ENCODE measurements at places on chromosomes 16 and 17. TPM values are rescaled to one million over a fixed set of nuclear protein-coding genes. Genes with fewer than 3 reads are reported as not detected.

The B4GALNT2 gene
- 1.2 TPM for total RNA-seq

The TNFRSF13B gene
- not detected for total RNA-seq

DNA sequence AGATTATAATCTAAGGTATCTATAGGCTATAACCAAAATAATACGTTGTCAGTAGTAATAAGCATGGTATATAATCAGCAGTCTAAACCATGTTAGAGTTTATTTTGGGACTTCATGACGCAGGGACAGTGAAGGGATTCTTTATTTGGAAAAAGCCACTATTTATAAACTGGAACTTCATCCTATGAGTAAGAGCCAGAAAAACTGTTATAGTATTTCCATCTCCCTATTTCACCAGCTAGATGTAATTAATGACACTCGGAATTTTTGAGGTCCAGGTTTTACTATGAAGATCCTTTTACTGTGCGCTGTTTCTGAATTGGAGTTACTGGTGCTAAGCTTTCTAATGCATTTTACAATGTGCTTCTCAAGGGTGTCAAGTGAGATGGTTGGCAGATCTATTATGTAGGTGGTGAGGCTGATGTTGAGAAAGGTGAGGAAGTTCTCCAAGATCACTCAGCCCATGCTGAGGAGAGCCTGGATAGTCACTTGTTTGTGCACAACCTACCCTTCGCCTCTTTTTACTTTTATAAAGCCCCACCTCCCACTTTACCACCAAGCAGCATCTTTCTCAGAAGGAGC is 149.3 kb downstream of the MSI2 start:
- no peak for DNase-seq

The SLC4A1 gene
- not detected for total RNA-seq

DNA sequence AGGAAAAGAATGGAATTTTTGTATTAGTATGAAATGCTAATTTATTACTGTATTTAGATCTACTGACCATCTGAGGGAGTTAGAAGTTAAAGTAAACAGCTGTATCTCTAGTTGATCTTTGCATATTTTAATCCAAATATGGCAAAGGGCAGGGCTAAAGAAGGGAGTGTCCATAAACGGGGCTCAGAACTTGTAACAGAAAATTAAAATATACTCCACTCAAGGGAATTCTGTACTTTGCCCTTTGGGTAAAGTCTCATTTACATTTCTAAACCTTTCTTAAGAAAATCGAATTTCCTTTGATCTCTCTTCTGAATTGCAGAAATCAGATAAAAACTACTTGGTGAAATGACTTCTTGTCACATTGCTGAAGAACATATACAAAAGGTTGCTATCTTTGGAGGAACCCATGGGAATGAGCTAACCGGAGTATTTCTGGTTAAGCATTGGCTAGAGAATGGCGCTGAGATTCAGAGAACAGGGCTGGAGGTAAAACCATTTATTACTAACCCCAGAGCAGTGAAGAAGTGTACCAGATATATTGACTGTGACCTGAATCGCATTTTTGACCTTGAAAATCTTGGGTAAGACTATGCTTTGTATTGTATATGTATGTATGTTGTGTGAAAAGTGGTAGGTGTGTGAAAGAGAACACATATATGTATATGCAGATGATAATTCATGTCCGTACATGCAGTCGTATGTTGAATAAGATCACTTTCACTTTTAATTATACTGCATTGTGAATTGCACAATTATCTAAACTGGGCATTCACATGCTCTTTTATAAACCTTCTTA is at the start of gene ASPA:
TSS of gene ASPA (plus strand) at position 186 of the 799 bp plus-strand sequence. CDS start at position 349, 163 bp downstream.
- peak; percentile 29 for DNase-seq

The OR1F1 gene
- not detected for total RNA-seq

The ESRP2 gene
- total RNA-seq = 13.9 TPM

DNA sequence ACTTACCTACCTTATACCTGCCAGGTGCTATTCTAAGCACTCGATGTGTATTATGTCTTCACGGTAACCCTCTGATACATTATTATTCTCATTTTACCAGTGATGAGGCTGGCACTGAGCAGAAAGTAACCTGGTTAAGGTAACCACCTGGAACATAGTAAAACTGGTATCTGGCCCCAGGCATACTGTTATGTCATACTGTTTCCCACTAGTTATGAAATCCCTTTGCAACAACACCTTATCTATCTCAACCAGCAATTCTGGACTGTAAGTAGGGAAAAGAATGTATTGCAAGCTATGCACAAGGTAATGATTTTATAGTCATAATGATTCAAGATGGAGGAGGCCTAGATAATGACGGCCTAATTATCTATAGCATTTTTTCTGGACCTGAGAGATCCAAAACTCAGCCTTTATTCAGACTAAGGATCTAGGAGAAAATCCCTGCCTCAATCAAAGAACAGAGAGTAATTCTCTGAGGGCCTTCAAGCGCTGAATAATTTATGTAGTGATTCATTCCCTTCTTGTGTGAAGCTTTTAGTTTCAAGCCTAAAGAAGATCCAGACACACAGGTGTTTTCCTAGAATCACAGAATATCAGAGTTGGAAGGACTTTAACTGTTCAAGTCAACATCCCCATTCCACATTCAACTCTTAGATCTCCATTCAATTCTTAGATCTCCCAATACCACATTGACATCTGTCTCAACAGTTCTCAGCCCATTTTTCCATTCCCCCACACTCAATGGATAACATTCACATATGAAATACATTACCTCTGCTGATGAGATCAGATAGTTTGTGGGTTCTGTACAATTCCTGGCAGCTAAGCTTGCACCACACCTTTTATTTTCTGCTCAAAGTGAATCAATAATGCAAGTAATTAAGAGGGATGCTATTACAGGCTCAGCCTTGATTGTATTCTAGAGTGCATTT is 14.9 kb upstream of the MMD start:
- DNase-seq = no peak

DNA sequence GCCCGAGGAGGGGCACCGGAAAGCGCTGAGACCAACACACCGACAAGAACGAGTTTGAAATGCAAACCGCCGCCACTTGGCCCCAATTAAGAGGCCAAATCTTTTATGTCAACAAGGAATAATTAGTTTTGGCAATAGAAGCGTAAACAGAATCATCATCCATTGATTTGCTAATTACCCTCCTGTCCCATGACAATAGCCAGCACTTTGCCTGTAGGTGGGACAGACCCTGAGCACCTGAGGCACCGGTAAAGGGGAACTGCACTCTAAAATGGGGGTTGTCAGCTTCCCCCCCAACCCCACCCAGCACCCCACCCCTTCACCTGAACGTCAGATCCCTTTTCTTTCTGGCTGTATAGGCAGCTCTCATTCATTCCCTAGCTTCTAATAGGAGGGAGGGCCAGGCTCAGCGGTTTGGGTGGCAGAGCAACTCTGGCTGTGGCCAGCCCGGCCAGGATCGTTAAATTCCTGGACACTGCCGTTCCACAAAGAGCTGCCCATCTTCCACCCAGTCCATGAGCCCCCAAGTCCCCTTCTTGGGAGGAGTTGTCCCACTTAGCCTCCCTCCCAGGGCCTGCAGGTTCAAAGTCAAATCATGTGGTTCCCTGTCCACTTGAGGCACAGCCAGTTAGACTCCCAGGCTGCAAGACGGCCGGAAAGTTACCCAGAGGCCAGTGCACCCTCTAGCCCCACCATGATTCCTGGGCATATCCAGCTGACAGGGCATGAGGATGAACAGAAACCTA is 45.8 kb downstream of the WNT3 start:
- DNase-seq = no peak

DNA sequence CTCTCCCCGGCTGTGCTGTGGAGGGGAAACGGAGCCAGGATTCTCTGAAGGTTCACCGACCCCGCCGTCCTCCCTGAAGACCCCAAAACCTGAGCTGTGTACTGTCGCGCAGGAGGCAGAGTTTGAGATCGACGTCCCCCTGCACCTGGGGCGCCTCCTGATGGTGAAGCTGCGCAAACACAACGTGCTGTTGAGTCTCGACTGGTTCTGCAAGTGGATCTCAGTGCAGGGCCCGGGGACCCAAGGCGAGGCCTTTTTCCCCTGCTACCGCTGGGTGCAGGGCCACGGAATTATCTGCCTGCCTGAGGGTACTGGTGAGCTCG is 62.6 kb upstream of the TEKT1 start:
- DNase-seq = no peak

- DNase-seq = no peak
Observed at GRCh38 chr17:74089380-74089779, 114.1 kb upstream of the RPL38 start.

The HIC1 gene
- 1.0 TPM for total RNA-seq

The CES3 gene
- 1.3 TPM for total RNA-seq

The NUDT7 gene
- 4.1 TPM for total RNA-seq

DNA sequence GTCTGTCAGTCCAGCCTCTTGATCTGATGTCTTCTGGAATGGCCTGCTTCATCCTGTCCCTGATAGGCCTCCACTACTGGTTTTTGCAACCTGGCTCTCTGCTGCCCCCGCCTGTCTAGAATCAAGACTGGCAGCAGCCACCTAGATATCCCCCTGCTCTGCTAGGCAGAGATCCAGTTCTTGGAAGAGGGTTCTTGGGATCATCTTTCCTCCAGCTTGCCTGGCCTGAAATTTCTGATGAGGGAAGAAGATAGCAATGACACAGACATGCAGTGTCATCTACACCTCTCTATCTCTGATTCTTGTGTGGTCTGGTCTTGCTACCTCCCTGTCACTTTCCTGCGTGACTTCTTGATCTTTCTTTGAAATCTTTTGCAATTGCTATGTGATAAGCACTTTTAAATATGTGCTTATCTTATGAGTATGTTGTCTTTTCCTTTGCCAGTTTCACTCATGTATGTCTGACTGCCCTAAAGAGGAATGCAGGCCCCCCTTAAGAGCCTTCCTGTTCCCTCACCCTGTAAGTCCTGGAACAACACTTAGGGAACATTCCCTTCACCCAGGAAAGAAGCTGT is 20.3 kb upstream of the NFATC3 start:
- DNase-seq = peak; percentile 51

The KRTAP4-3 gene
- not detected for total RNA-seq

DNA sequence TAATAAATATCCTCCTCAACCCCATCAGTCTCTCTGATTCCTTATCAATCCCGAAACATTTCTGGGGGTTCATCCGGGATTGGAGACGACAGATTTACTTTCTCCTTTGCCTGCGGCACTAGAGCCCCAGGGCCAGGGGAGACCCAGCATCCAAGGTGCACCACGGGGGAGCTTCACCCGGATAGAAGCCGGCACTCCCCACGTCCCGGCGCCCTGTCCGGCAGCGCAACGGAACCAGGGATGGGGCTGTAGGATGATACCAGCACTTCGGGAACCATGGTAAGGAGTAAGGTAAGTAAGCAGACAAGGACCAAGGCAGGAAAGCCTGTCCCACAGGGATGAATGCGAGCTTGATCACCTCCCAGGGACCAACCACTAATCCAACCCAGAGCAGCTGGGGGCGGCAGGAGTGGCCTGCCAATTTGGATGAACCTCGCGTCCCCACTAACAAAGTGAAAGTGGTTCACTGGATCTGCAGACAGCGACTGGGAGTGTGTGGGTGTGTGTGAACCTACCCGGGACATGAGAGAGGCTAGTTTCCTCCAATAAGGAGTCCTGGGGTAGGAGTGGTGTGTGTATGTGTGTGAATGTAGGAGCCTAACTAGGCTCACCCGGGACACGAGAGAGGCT is 11.9 kb downstream of the POLR3K start:
- no peak for DNase-seq
